Forelimb muscle (tissue), 1 donor: ENCODE measurements at places on chromosomes 4 and X. TPM values are rescaled to one million over a fixed set of nuclear protein-coding genes. Genes with fewer than 3 reads are reported as not detected.

GRCh38 chr4:174616661-174617060 lies 94.4 kb upstream of the HPGD start:
- DNase-seq: no peak

- no peak for DNase-seq
These were observed 542.3 kb upstream of the ADGRL3 start for GRCh38 chr4:60657807-60658206.

DNA sequence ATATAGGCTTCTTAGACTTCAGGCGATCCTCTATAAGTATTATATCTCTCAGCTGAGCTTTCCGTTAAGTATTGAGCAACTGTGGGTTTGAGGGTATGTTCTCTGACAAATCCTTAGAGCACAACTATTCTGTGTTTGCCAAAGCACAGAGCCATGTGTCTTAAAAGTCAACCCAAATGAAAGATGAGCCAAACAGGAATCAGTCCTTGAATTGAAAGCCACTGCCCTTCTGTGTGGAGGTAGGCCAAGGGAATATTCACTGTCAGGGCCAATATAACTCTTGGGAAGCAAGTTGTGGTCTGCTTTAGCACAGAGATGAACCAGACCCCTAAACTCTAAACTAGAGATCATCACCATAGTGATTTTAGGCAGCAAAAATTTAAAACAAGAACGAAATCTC lies 164.0 kb downstream of the STAG2 start:
- no peak for DNase-seq

DNA sequence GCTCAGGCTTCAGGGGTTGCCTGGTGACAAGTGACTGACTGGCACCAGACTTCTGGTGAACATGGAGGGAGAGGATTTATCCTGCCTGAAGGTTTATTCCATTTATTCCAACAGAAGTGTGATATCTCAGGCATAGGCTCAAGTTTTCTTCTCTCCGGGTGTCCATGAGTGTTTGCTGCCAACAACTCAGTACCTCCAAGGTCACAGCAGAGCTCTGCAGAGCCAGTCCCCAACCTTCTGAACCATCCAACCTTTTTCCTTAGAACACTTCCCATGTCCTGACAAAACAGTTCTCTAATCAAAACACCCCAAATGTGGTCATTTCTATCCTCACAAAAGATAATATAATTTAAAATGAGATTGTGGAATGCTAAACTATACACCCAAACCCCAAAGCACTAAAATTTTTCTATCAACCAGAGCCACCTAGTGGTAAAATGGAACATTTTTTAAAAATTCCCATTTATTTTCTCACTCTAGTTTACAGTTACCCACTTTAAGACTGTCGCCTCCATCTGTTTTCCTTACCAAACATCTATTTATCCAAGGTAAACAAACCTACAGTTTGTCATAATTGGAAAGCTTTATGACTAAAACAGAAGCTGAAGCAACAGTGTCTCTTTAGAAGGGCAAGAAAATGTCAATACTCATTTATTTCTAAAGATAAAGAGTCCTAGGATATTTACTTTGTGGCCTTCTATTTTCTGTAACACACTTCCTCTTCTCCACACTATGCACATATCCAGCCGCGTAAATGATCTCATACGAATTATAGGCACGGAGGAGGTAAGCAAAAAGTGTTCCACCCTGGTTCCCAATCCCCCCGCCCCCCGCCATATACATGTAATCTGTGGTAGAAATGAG lies 39.5 kb downstream of the TMEM154 start:
- no peak for DNase-seq

GRCh38 chrX:154727418-154727817 lies 23.5 kb downstream of the GAB3 start:
- DNase-seq: no peak

- no peak for DNase-seq
These were observed 302.7 kb downstream of the GPM6A start for GRCh38 chr4:175509320-175509719.

DNA sequence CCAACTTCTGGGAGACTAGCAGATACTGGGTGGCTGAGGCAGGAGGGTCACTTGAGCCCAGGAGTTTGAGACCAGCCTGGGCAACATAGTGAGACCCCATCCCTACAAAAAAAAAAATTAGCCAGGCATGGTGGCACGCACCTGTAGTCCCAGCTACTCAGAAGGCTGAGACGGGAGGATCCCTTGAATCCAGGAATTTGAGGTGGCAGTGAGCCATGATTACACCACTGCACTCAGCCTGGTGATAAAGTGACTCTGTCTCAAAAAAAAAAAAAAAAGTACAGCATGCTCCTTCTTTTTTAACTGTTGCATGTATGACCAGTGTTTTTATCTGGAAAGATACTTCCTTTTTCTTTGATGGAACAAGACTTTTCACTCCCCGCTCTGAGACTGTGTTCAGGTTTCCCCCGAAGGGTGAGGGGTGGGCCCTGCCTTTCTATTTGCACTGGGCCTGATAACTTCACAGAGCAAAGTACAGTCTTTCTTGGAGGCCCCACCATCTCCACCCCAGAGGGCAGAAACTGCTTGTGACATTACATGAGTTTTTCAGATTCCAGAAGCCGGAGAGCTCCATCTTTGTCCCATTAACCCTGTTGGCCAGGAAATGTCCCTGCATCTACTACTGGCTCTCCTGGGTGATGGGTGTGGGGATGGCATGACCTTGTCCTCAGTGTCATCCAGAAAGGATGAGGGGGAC lies 35.2 kb downstream of the NYX start:
- DNase-seq: no peak

The ANAPC4 gene
- polyA plus RNA-seq: 30.3 TPM

The HSFX4 gene
- polyA plus RNA-seq: 0.61 TPM

The PHF8 gene
- 13.7 TPM for polyA plus RNA-seq
